ENCODE measurements at places on chromosomes 1 and 21. TPM values are rescaled to one million over a fixed set of nuclear protein-coding genes. Genes with fewer than 3 reads are reported as not detected.

Gene MANEAL
- 26.5 TPM for total RNA-seq

Gene GNG4
- 13.0 TPM for total RNA-seq

Gene SIM2
- 4.8 TPM for total RNA-seq

Gene SGIP1
- not detected for total RNA-seq

Gene RYR2
- total RNA-seq, result 0.05 TPM

Gene TEX38
- not detected for total RNA-seq

Gene UBIAD1
- total RNA-seq, result 16.4 TPM

Gene C8A
- not detected for total RNA-seq

Gene RNU1-2
- total RNA-seq, result not detected

Gene TGFBR3
- total RNA-seq, result 7.9 TPM

Gene AIRE
- not detected for total RNA-seq

Gene SV2A
- 0.12 TPM for total RNA-seq

Gene GRHL3
- total RNA-seq, result 1.0 TPM

Gene RGS1
- total RNA-seq, result not detected

Gene GPR161
- 18.0 TPM for total RNA-seq

Gene FOXD3
- total RNA-seq, result 0.64 TPM

Gene SYCP1
- total RNA-seq, result not detected

Gene ILDR2
- not detected for total RNA-seq

Gene ITLN2
- 0.66 TPM for total RNA-seq

Gene PIAS3
- 47.3 TPM for total RNA-seq

Gene CR1L
- not detected for total RNA-seq

Gene IL22RA1
- 8.6 TPM for total RNA-seq

Gene WNT3A
- 0.05 TPM for total RNA-seq

Gene IVL
- 0.09 TPM for total RNA-seq

Gene OLFML3
- total RNA-seq, result 4.1 TPM

Gene LRRC41
- total RNA-seq, result 42.5 TPM

Gene KRTAP12-2
- not detected for total RNA-seq

Gene GBP1
- 0.21 TPM for total RNA-seq

Gene ARHGEF10L
- total RNA-seq, result 5.8 TPM

Gene HSD3B1
- total RNA-seq, result not detected

Gene TPR
- 46.6 TPM for total RNA-seq

Gene VSIG8
- total RNA-seq, result not detected

Gene PALMD
- total RNA-seq, result 0.19 TPM

Gene CFHR2
- total RNA-seq, result not detected

Gene CAMK1G
- total RNA-seq, result 0.43 TPM

Gene TSSK3
- total RNA-seq, result 0.18 TPM

Gene MPL
- 0.25 TPM for total RNA-seq

Gene GFI1
- total RNA-seq, result 0.23 TPM

Gene GBP7
- not detected for total RNA-seq

Gene OR10J4
- total RNA-seq, result not detected

Gene PDC
- total RNA-seq, result not detected

Gene AJAP1
- total RNA-seq, result not detected

Gene PGBD5
- 0.36 TPM for total RNA-seq

Gene AMY1A
- not detected for total RNA-seq

Gene TFF2
- not detected for total RNA-seq

Gene NEGR1
- not detected for total RNA-seq
